ENCODE measurements at places on chromosomes 4 and X. TPM values are rescaled to one million over a fixed set of nuclear protein-coding genes. Genes with fewer than 3 reads are reported as not detected.

Gene LINC00632
- 16.0 TPM for total RNA-seq

Gene AR
- not detected for total RNA-seq

Gene DDX3X
- 167 TPM for total RNA-seq

- peak; percentile 46 for DNase-seq
Observed at GRCh38 chrX:120365320-120365719, 3.4 kb downstream of the ATP1B4 start.

DNA sequence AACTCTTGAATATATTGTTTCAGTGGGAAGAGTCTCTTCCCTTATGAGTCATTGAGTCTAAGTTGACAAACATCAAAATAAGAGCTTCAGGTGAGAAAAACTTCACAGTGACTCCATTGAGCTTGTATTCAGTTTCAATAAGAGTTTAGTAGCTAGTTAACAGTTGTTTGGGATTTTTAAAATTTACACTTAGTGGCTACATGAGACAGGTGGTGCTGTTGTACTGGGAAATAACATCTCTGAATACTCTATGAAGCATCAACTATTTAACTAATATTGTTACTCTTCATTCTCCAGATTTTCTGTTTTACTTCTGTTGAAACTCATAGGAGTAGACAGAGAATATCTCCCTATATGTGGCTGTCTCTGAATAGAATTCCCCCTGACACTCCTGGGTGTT lies 1609.1 kb downstream of the C4orf33 start:
- DNase-seq, result peak; percentile 7

DNA sequence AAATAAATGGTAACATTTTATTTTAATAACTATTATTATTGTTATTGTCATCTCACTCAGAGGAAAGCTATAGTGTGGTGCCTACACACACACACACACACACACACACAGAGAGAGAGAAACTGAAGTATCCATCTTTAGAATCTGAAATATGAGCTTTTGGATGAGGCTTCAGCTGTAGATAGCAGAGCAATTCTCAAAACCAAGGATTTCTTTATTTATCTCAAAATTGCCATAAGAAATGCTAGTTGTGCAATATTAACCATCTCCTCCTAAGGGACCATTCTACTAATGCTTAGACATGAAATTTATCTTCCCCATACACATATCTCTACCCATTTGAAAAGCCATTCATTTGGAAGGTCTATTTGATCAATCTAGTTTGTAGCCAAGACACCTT lies 50.1 kb upstream of the SGMS2 start:
- DNase-seq, result no peak

DNA sequence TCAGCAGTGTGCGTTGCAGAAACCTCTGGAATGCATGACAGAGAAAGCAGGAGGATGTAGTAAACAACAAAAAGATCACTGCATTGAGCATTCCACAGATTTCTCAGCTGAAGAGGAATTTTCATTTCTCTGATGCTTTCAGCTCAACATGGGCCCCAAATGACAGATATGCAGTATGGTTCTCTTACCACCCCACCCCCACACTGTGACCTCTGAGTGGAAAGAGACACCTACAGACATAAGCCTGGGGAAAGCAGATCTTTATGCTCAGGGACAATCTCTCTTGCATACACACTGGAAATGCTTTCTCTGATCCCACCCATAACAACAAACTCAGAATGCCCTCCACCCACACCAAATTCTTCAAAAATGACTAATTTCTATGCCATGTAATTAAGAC lies 983.7 kb upstream of the LCORL start:
- DNase-seq, result no peak

Gene SERPINA7
- total RNA-seq, result not detected

Gene ZNF630
- 2.5 TPM for total RNA-seq

DNA sequence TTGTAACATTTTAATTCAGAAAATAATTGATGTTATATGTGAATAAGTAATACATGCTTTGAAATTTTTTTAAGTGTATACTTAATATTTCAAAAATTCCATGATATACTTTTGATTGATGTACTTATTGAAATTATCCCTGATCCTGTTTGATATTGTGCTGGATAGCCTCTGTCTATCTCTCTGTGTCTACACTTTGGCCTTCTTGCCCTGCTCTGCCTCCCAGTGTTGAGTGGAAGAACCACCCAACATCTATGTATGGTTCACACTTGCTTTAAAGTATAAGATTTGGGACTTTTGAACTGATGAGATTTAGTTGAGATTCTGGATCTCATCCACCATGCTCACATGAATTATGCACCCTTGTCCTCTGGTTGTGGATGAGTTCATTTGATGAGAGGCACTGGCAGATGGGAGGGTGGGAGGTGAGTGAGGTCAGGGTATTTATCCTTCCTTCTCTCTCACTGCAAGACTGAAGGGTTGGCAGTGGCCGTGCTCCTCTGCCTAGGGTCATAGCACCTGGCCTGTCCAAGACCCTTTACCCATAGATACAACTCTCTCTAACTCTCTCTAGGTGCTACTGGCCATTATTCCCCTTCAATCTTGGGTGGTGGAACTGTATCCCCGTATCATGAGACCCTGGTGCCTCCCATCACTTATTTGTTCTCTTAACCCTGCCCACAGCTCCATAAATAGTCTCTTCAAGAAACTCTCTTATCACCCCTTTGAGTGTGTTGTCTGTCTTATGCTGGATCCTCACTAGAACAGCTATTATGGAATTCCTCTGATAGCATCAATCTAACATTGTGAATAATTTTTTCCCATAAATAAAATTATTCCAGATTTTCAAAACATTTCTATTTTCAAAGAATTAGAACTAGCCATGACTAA lies 75.2 kb downstream of the CORIN start:
- DNase-seq, result no peak

GRCh38 chrX:38232079-38232686 lies 11.5 kb upstream of the SRPX start:
- peak; percentile 23 for DNase-seq

Gene ATP10D
- 4.0 TPM for total RNA-seq

DNA sequence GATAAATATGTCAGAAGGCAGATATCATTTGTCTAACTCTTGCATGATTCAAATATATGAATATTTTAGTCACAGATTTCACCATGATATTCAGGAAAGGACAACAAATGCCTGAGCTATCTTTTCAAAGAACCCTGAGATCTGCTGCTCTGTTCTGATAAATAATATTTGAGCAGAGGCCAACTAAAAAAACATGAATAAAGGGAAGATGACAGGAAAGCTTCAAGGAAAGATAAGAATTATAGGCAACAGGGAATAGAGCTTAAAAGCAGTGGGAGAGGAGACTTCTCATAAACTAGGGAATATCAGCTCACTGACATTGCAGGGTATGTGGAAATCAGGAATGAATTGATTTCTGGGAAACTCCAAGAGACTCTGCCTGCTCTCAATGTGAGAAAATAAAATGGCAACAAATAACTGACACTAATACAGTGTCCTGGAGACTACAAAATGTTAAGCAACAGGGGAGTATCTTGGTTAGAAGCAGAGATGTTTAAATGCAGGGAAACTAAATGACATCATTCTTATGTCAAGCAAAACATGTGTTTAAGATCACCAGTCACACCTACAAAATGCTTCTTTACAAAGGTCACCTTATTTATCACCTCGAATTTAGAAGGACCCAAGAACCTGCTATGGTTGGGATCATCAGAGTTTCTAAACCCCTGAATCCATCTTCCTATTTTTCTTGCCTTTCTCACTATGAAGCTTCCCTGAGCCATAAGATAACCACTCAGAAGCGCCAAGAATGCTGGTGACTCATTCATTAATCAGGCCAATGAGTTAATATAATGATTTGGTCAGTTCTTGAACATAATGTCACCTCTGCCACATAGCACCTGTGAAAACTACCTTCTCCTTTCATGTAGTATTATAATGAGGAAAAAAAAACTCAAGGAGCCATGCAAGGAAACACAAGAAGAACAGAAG lies 78.1 kb downstream of the NDST3 start:
- no peak for DNase-seq

Gene DAPP1
- total RNA-seq, result 11.6 TPM

DNA sequence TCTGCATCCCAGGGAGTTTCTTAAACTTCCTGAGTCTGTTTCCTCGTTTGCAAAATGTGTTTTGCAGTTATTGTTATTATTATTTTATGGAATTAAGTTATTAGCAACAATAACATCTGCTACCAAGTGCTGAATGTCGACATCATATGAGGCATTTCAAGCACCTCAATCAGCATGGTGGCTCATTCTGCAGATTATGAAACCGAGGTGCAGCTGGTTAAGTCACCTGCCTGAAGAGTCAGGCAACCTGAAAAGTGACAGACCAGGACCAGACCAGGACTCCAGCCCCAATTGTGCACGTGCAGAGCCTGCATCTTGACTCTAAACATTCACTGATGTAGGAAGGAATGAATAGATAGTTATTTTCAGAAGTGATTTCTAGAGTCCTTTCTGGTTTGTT lies 99.8 kb downstream of the AFAP1 start:
- DNase-seq, result no peak

GRCh38 chrX:69387567-69388487 lies 116.3 kb upstream of the NALF2 start:
- peak; percentile 48 for DNase-seq

GRCh38 chrX:29662759-29663503 lies 552.4 kb upstream of the MAGEB2 start:
- DNase-seq, result peak; percentile 95

- DNase-seq, result no peak
Observed at GRCh38 chr4:185101354-185101890, 41.6 kb upstream of the SLC25A4 start.

DNA sequence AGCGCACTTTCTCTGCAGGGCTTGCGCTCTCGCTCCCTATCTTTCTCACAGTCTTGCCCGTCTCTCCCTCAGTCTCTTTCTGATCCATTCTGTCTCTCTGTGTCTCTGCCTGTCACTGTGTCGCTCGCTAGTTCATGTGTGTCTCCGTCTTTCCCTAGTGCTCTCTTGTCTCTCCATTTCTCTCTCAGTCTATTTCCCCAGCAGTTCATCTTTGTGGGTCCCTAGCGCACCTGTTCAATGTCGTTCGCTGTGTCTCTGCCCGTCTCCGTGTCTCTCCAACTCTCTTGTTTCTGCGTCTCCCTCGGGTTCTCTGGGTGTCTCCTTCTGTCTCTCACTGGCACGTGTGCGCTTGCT lies 1.5 kb downstream of the GPR101 start:
- DNase-seq, result no peak

Gene NDNF
- total RNA-seq, result not detected

- peak; percentile 76 for DNase-seq
Observed at GRCh38 chrX:150635952-150636351, 57.2 kb upstream of the MTMR1 start.

DNA sequence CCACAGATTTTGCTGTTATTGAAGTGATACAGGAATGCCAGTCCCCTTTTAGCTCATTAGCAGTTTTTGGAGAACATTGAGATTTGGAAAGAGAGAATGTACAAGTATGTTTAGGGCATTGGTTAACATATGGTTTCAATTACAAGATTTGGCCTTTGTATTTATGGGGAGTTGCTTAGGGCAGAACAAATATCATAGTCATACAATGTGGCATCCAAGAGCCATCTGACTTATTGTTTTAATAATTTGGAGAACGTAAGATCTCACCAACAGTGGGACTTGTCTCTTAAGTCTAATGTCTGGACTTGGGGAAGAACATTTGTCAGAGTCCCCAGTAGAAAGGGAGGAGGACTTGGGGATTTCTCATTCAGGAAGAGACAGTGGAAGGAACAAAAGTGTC lies 166.1 kb downstream of the STK32B start:
- DNase-seq, result no peak

GRCh38 chrX:53280331-53281320 lies 758 bp downstream of the IQSEC2 start:
- DNase-seq, result peak; percentile 69

- peak; percentile 72 for DNase-seq
Observed at GRCh38 chr4:86894455-86894854, 2.2 kb upstream of the C4orf36 start.

DNA sequence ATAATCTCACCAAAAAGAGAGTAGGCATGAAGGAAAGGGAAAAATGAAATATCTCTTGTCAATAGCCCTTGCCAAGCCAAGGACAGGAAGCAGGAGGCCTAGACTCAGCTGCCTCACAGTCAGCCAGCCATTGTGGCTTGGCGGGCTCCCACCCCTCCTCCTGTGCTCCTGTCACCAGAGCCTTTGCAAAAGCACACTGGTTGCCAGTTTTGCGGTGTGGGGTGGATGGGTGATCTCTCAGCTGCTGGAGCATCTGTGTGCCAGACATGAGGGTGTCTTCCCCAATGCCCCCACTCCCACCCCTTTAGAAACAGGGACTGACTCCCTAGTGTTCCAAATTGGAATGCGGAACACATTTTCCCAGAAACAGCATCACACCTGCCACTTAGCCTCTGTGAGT lies 26.1 kb downstream of the ARHGEF6 start:
- DNase-seq, result no peak

DNA sequence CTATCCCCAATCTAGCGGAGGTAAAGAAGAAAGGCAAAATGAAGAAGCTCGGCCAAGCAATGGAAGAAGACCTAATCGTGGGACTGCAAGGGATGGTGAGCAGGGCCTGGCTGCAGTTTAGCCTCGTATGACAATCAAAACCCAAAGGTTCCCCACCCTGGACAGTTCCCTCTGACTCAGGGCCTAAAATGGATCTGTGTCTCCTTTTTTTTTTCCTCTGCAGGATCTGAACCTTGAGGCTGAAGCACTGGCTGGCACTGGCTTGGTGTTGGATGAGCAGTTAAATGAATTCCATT lies 986 bp downstream of the HDAC6 start:
- DNase-seq, result no peak

GRCh38 chrX:45862801-45863200 lies 662.1 kb upstream of the DIPK2B start:
- no peak for DNase-seq

DNA sequence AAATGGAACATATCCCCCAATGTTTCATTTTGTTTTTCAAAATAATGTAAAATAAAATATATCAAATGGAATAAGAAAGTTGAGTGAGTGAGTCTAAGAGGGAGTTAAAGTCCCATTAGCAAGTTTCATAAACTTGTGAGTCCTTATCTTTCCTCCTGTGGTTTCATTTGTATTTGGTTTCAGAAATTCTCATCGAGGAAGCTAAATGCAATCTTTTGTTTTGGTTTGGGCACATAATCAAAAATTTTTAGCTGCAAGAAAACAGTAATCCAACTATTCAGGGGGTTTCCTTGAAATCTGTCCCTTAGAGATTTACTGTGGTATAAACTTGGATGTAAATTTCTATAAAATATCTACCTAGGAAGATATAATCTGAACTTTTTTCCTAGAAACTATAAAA lies 124.2 kb downstream of the CAMK2D start:
- DNase-seq, result peak; percentile 13

Gene NLGN4X
- not detected for total RNA-seq
